Regular cardiac myocyte (primary cell): ENCODE measurements at places on chromosomes 2 and 18. TPM values are rescaled to one million over a fixed set of nuclear protein-coding genes. Genes with fewer than 3 reads are reported as not detected.

The IAH1 gene
- total RNA-seq: 50.2 and 56.4 TPM in 2 replicates

The NCK2 gene
- total RNA-seq: 29.0 and 32.2 TPM in 2 replicates

The SLC39A6 gene
- 80.9 and 150 TPM in 2 replicates for total RNA-seq

The IL36RN gene
- total RNA-seq: under 0.01 TPM in 1 of 2 replicates, not detected in the other

The GRHL1 gene
- 0.28 and 0.38 TPM in 2 replicates for total RNA-seq

The VWC2L gene
- not detected in 2 replicates for total RNA-seq

The ABHD1 gene
- total RNA-seq: under 0.01 and 0.28 TPM in 2 replicates

The SPR gene
- total RNA-seq: 30.5 and 40.0 TPM in 2 replicates

The ACOXL gene
- total RNA-seq: under 0.01 TPM in 1 of 2 replicates, not detected in the other

The CDKL4 gene
- 1.7 and 11.8 TPM in 2 replicates for total RNA-seq

The MC4R gene
- under 0.01 TPM in 1 of 2 replicates, not detected in the other for total RNA-seq

The SCN9A gene
- total RNA-seq: 20.3 and 22.0 TPM in 2 replicates

The SLC14A1 gene
- total RNA-seq: 29.5 and 32.1 TPM in 2 replicates

The SKA1 gene
- 2.8 and 19.6 TPM in 2 replicates for total RNA-seq

The CD207 gene
- not detected in 2 replicates for total RNA-seq

The GREB1 gene
- 0.96 and 3.9 TPM in 2 replicates for total RNA-seq

The IKZF2 gene
- total RNA-seq: 7.9 and 9.4 TPM in 2 replicates

The BARD1 gene
- total RNA-seq: 15.2 and 26.1 TPM in 2 replicates

The SEMA4C gene
- 15.8 and 24.7 TPM in 2 replicates for total RNA-seq

The TMEM37 gene
- total RNA-seq: under 0.01 and 0.19 TPM in 2 replicates

The POTEI gene
- under 0.01 TPM in 1 of 2 replicates, not detected in the other for total RNA-seq

The NT5DC4 gene
- total RNA-seq: not detected in 2 replicates

The FEV gene
- total RNA-seq: not detected in 2 replicates

The CGREF1 gene
- total RNA-seq: 5.0 and 14.9 TPM in 2 replicates

The IL18RAP gene
- not detected in 2 replicates for total RNA-seq

The CYRIA gene
- total RNA-seq: 5.2 and 8.2 TPM in 2 replicates

The SH2D6 gene
- total RNA-seq: not detected in 2 replicates

The PLEKHB2 gene
- total RNA-seq: 140 and 209 TPM in 2 replicates

The C2orf66 gene
- total RNA-seq: under 0.01 TPM in 1 of 2 replicates, not detected in the other

The AQP12B gene
- total RNA-seq: not detected in 2 replicates
